Glutamatergic neuron (in vitro differentiated cells): ENCODE measurements at places on chromosomes 2 and 18. TPM values are rescaled to one million over a fixed set of nuclear protein-coding genes. Genes with fewer than 3 reads are reported as not detected.

PPM1G gene
- total RNA-seq: 84.9 TPM

KCNG2 gene
- total RNA-seq: 1.6 TPM

GRCh38 chr2:199136681-199137080 is 321.1 kb downstream of the SATB2 start:
- DNase-seq: no peak

DNA sequence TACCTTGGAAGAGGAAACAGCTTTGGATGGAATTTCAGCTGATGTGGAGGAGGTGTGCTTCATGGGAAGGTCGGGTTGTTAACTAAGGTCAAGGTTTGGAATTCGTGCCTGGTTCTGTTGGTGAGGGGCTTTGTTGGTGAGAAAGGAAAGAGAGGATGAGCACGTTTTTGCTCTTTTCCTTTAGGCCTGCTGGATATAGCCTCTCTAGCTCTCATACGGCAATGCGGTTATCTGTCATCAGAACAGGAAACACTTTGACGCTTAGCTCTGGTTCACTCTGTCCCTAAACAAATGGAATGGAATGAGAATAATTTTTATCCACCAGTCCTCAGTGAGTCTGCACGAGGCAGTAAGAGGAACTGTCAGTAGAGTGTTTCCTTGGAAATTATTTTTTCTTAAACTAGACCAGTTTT is 169.7 kb upstream of the NOSTRIN start:
- DNase-seq: no peak

DNA sequence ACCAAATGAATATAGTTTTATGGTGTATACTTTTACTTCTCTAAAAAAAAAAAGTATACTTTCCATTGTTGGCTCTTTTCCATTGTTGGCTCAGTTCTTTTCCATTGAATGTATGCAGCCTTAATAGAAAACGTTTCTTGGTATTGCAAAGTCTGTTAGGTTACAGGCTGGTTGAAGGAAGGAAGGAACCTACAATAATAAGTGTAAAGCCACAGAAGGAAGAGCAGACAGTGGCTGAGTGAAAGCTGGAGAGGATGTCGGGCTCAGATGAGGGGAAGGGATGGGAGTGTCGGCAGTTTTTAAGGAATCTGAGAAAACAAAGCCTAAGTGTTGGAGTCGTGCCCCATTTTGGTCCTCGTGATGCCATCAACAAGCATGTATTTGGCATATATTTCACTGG is 6.8 kb downstream of the COPS8 start:
- no peak for DNase-seq

GRCh38 chr2:213247566-213247965 is 36.7 kb upstream of the SPAG16 start:
- no peak for DNase-seq

DNA sequence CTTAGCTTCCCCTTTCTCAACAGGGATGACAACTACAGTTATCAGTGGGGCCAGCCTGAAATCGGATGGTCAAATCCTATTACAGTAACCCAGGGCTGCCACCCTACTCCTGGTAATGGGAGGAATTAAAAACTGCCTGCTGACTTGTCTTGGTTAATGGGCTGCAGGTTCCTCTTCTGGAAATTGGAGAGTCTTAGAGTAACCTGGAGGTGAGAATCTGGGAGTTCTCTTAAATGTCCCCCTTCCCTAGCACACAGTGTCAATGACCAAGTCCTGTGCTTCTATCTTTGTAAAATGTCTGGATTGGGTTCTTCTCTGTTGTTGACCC is 113.1 kb downstream of the DDX1 start:
- DNase-seq: no peak

GRCh38 chr2:168529054-168529833 is 73.2 kb downstream of the CERS6 start:
- no peak for DNase-seq

GRCh38 chr2:119179202-119179601 is 20.7 kb upstream of the C1QL2 start:
- no peak for DNase-seq

DNA sequence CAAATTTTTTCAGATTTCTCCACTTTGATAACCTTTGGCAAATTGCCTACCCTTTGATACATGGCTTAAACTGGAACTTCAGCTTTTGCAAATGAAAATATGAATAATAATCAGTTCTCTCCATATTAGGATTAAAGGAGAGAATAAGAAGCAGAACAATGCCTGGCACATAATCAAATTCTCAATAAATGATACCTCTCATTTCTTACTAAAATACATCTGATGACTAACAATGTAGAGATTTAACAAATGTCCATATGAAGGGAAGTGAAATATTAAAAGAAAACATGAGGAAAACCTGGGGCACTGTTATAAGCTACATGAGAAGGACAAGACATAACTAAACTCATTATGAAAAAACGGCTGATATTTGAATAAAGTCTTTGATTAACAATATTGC is 1103.6 kb downstream of the LRP1B start:
- DNase-seq: no peak

GRCh38 chr2:25044011-25044410 is 2.1 kb downstream of the EFR3B start:
- no peak for DNase-seq

GRCh38 chr2:71277536-71278103 is 50.7 kb upstream of the PAIP2B start:
- peak; percentile 81 for DNase-seq
